Stimulated activated CD8-positive, alpha-beta memory T cell treated with anti-CD3 and anti-CD28 coated beads, Interleukin-7, amount 100 ng/mL, for 1 hour (primary cell): ENCODE measurements at places on chromosomes 2 and 18.

DNA sequence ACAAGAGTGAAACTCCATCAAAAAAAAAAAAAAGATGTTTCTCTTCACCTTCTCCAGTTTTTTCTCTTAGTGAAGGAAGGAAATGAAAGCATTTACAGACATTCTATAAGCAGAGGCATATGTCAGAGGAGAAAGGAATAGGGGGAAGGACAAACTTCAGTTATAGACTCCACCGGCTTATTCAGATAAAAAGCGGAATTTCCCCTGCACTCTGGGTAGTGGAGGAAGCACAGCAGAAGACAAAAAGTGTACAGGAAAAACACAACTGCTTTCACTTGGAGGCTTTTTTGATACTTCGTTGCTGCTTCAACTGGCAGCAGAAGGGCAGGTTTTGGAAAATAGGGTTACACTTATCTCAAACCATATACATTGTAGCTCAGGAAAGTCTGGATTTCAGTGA lies 3.2 kb upstream of the MGAT4A start:
- DNase-seq = no peak

GRCh38 chr18:21387886-21388285 lies 145.9 kb downstream of the GREB1L start:
- DNase-seq = no peak

- no peak for DNase-seq
These were observed 82.0 kb upstream of the MEX3C start for GRCh38 chr18:51279367-51279984.

GRCh38 chr2:165539985-165540384 lies 70.5 kb downstream of the CSRNP3 start:
- DNase-seq = no peak

DNA sequence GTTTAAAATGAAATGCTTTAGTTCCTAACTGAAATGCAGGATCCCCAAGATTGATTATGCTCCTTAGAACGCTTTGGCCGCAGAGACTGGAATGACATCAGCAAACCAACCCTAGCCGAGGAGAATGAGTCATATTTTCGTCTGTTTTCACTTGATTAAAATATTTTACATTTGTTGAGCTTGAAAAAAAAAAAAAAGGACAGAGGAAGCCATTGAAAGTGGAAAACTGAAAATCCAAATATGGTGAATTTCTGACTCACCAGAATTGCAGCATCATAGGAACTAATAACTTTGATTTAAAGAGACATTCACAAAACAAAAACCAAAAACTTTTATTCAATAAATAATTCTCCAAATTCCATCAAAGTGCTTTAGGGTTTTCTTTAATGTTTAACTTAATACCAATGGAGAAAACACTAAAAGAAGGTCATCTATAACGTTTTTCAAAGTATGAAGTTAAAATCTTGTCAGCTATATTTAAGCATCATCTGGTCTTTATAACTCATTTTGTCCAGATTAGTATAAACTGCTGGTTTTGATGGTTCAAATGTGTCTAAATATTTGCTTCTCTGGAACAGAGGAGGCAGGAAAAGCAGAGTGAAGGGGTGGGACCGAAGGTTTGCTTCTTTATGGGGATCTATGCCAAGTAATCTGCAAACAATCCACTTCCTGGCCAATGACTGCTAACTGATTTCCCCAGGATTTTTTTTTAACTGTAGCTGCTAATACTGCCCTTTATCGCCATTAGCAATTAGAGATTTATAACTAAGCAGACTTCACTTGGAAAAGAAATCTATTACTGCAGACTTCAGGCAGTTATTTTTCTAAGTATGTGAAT lies 30.9 kb upstream of the COL5A2 start:
- no peak for DNase-seq

- DNase-seq = no peak
These were observed 63.3 kb upstream of the GALNT5 start for GRCh38 chr2:157194097-157194688.

- no peak for DNase-seq
These were observed 414.2 kb upstream of the CHST9 start for GRCh38 chr18:27599202-27599829.

DNA sequence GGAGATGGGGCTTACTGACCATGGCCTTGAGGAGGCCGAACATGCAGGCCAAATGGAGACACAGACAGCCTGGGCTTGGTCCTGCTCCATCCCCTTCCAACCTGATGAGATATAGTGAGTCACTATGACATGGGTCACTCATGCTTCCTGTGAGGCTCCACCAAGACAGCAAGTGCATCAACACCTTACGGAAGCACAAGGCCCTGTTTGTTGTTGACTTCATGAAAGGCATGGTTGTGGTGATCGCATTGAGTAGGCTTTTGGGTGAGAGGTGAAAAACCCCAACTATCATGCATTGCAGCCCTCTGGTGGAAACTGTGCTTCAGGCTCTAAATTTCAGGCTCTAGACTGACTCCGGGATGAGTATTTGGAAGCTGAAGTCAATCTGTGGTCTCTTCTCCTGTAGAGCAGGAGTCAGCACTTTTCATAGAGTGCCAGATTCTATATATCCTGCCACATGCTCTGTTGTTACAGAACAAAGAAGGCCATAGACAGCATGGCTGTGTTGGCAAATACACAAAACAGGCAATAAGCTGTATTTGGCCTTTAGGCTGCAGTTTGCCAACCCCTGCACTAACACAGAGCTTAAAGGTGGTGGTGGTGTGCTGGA lies 10.1 kb downstream of the IL37 start:
- no peak for DNase-seq

DNA sequence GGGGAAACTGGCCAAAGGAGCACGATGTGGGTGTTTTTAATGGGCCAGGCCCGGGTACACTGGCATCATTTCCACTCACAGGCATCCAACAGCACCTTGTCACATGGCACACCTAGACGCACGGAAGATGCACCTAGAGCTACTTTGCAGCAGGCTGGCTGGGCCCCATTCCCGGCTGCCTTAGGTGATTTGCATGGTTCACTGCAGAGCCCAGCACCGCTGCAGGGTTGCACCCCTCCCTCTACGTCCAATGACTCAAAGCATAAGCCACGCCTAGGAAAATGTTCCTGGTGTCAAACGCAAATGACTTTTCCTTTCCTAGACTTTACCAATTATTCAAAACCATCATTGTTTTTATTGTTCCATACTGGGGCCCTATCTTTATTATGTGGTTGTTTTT lies 222.9 kb downstream of the EIPR1 start:
- DNase-seq = no peak

GRCh38 chr2:113245276-113245711 lies 33.4 kb downstream of the PAX8 start:
- DNase-seq = no peak
